Stimulated activated CD4-positive, alpha-beta T cell treated with anti-CD3 and anti-CD28 coated beads, Interleukin-12 subunit alpha, Interleukin-12 subunit beta, amount 100 ng/mL, for 24 hours (primary cell): ENCODE measurements at places on chromosomes 16 and 17.

- DNase-seq: no peak
Observed at GRCh38 chr16:88744577-88745521, 38.5 kb downstream of the CTU2 start.

DNA sequence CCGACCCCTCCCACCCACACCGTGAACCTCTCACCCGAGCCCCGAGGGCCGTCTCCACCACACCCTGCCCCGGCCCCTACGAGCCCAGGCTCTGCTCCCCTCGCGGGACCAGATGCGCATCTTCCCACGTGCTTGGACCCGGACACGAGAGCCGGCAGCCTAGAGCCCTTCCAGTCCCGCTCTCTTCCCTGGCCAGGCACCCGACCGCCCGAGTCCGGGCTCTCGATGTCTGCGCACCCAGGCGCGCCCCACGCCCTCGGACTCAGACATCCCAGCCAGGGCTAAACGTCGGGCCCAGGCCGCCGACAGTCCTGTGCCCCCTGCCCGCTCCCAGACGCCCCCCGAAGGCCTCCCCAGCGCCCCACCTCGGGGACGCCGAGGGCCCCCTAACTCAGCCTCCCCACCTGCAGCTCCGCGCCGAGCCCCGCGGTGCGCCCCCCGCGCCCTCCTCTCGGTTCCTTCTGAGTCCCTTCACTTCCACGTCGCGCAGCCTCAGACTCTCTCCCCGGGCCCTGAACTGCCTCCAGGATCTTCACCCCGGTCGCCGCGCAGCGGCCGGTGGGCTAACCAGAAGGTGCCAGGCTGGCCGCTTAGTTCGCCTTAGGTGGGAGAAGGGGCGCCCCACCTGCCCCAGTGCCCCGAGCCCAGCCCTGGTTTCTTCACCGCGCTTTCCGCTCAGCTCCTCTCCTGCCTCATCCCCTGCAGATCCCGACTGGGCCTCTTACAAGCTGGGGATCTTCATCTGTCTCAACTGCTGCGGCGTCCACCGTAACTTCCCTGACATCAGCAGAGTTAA, 688 bp downstream of the ADAP2 start:
- no peak for DNase-seq

DNA sequence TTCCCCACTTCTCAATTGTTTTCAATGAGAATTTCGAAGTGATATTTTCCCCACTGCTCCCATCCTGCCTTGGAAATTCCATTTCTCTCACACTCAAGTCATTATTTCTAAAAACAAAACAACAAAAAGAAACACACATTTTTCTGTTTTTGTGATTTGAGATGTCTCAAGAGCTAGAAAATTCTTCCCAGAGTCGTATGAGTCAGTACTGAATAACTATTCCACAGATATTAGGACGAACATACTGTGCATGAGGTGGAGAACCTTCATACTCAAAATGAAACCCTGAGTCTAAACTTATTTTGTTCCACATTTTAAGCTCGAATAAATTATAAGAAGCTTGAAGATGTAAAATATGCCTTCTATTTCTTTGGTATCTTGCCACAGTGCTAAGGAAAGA, 204.6 kb downstream of the SLC39A11 start:
- no peak for DNase-seq

DNA sequence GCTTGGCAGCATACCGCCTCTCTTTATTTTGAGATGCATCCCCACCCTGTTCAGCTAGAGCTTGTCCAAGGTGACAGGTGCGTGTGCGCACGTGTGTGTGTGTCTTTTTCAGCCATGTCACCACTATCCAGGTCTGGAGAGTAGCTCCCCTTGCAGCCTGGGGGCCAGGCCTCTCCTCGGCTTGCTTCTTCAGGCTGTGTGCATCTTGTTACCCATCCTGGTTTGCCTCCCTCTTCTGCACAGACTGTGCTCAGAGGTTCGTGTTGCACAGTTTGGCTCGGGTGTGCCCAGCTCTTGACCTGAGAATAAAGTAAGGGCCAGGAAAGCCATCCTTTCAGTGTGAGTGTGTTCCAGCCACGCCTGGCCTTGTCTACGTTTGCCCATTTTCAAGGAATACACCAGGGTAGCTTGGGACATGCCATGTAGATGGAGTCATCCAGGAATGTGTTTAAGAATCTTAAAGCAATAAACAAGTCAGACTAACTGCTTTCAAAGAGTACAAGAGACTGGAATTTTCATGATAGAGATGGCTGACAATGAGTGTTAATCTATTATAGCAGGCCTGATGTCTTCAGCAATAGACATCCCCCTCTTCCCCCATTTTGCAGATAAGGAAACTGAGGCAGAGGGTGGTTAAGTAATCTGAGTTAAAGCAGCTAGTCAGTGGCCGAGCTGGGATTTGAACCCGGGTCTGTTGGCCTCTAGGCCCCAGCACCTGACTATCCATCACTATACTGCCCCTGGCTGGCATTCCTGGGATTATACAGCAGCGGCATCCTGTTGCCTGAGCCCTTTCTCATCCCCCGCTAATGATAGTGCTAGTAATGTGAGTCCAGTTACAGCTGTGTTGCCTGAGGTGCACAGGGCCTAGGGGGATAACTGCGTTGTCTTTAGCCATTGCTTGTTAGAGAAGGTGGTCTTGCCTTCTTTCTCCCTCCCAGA, 77.9 kb downstream of the KSR1 start:
- no peak for DNase-seq

DNA sequence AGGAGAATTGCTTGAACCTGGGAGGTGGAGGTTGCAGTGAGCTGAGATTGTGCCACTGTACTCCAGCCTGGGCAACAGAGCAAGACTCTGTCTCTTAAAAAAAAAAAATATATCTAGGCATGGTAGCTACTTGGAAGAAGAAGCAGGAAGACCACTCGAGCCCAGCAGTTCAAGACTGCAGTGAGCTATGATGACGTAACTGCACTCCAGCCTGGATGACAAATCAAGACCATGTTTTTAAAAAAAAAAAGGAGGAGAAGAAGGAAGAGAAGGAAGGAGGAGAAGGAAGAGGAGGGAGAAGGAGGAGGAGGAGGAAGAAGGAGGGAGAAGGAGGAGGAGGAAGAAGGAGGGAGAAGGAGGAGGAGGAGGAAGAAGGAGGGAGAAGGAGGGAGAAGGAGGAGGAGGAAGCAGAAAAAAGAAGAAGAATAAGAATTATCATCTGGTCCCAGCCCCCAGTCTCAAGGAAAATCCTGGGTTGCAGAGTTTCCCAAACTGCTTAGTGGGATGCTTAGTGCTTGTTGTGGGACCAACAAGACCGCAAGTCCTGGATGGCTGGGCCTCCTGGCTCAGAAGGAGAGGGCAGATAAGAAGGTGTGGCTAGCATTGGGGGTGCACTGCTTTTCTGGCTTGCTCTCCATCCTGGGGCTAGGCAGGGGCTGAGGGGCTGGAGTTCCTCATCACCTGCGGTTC, 3.7 kb upstream of the DRC7 start:
- no peak for DNase-seq

GRCh38 chr17:39196241-39196807, 1.1 kb downstream of the CACNB1 start:
- DNase-seq: no peak

DNA sequence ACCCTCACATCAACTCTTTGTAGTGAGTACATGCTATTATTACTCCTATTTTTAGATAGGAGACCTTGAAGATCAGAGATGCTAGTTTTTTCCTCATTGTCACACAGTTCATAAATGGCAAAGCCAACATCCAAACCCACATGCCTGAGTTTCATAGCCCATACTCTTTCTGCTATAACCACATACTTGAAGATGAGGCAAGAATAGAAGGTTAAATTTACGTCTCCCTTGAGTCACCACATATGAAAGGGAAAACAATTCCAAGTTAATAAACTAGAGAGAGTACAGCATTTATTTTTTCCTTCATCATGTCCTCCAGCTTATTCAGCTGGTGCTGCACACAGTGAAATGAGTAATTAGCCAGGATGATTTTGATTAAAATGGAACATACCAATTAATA, 23.7 kb downstream of the NUDT7 start:
- no peak for DNase-seq

DNA sequence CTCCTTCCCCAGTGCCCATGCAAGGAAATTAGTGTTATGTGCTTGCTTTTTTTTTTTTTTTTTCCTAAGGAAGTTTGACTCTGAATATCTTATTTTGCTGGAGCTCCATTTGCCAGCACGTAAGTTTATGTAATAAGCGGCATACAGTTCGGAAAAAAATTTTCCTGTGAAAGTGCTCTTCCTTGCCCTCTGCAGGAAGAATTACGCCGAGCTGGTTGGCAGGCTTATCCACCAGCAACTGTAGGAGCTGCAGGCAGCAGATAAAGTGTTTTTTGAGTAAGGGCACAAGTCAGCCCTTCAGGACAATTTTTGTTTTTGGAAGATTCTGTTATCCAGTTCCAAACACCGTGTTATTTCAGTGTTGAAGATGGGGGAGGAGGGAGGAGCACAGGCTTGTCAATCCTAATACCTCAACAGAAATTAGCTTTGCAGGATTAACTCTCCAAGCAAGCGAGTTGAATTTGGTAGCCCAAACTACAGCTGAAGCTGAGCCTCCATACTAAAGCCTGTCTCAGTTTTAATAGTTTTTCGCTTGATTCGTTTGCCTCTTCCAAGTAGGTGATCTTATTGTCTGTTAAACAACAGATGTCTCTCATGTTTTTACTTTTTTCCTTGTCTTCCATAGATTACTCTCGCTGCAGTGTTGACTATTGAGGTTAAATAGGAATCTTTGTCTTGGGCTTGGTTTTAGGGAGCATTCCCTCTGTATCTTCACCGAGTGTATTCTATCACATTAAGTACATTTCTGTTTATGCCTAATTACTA, 1.1 kb downstream of the SPECC1 start:
- DNase-seq: no peak

GRCh38 chr17:40625311-40625710, 22.3 kb downstream of the SMARCE1 start:
- DNase-seq: no peak

DNA sequence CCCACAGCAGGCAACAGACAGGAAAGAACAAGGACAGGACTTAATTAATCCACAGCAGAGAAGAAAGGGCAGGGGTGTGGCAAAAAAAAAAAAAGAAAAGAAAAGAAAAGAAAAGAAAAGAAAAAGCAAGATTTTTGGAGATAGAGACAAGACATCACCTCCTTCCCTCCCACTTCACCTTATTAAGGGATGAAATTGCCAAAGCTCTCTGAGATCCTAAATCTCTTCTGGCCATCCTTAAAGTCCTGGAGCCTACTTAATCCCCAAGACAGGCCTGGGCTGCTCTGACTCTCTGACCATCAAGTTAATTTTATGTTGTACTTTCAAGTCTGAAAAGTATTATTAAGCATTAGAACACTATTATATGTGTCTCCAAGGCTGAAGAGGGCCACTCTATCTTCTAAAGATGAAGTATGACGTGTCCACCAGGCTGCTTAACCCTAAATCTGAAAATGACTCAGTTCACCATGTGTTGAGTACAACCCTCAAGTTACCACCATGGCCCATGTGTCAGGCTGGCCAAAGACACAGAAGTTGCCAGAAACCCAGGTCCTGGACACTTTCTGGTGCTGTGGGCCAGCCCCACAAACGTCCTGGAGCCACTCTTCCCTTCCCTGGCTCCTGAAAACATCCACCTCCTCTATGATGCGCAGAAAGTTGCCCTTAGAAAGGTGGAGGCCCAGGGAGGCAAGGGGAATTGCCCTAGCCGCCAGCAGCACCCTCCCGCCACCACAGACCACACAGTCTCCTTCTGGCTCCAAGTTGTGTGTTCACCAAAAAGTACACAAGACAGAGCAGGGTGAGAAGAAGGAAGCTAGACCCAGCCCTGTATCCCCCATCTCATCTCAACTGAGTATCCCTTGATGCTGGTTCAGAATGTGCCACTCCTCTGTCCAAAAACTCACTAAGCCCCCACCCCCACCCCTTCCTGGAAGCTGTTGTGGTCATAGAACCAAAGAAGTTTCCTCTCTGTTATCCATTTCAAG, 2.7 kb downstream of the SOCS1 start:
- DNase-seq: no peak

GRCh38 chr16:47342055-47342454, 118.8 kb downstream of the ITFG1 start:
- DNase-seq: no peak

- DNase-seq: no peak
Observed at GRCh38 chr17:81482673-81483072, 29.9 kb downstream of the ACTG1 start.

- no peak for DNase-seq
Observed at GRCh38 chr16:75702242-75702641, 981 bp upstream of the DUXB start.

GRCh38 chr16:23131931-23132621, 17.2 kb downstream of the USP31 start:
- no peak for DNase-seq

GRCh38 chr17:4331614-4332013, 34.9 kb downstream of the UBE2G1 start:
- no peak for DNase-seq

DNA sequence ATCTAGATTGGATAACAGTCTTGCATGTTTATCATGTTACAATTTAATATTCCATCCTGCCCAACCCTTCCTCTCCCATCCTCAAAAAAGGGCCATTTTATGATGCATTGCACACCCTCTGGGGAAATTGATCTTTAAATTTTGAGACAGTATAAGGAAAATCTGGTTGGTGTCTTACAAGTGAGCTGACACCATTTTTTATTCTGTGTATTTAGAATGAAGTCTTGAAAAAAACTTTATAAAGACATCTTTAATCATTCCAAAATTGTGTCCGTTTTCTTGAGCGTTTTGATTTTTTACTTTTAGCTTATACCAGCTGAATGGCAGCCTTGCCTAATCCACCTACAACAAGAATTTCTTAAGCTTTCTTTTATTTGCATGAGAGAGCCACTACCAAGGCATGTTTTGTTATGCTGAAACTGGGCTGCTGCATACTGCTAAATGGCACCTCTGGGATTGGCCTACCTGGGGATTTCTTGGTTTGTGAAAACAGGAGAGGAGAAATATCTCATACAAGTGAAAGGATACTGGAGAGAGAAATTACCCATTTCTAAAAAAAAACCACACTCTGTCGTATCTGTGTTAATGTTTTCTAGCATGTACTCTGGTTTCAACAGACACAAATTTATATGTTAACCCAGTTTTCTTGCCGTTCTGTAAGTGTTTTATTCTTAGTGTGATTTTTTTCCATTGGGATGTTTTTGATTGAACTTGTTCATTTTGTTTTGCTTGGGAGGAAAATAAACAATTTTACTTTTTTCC, 52.2 kb downstream of the TUBD1 start:
- DNase-seq: no peak

DNA sequence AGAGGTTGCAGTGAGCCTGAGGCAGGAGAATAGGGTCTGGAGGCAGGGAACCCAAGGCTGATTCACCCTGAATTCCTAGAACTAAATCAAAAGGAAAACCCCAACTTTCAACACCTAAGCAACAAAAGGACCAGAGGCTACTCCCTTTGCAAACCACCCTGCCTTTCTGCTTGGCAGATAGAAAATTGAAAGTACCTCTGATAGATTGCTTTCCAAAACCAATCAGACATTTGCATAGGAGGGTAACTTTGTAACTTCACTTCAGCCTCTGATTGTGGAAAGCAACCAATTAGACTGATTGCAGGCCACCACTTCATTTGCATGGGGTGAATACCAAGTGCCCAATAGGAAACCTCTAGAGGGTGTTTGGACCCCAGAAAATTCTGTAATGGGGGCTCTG, 10.9 kb upstream of the TMEM98 start:
- DNase-seq: no peak
